ENCODE measurements at places on chromosomes 7 and 10.

- DNase-seq, result no peak
Measured at GRCh38 chr10:43857206-43857930, 208.7 kb upstream of the ZNF32 start.

- no peak for DNase-seq
Measured at GRCh38 chr10:3404381-3404780, 231.8 kb upstream of the PITRM1 start.

GRCh38 chr10:93999401-93999851, 5.7 kb downstream of the PLCE1 start:
- no peak for DNase-seq

- DNase-seq, result no peak
Measured at GRCh38 chr10:119191881-119192280, 13.3 kb upstream of the PRDX3 start.

DNA sequence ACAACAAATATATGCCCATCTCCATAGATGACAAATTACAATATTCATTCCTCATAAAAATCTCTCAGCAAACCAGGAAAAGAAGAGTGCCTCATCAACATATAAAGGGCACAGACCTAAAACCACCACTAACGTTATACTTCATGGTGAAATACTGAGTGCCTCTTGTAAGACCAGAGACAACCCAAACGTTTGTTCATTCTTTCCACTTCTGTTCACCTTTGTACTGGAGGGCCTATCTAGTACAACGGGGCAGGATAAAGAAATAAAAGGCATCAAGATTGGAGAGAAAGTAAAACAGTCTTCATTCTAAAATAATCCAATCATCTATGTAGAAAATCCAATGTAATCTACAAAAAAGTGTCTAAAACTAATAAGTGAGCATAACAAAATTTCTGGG, 79.1 kb downstream of the LARP4B start:
- no peak for DNase-seq

- DNase-seq, result no peak
Measured at GRCh38 chr7:64874114-64874513, 29.0 kb upstream of the ZNF273 start.

DNA sequence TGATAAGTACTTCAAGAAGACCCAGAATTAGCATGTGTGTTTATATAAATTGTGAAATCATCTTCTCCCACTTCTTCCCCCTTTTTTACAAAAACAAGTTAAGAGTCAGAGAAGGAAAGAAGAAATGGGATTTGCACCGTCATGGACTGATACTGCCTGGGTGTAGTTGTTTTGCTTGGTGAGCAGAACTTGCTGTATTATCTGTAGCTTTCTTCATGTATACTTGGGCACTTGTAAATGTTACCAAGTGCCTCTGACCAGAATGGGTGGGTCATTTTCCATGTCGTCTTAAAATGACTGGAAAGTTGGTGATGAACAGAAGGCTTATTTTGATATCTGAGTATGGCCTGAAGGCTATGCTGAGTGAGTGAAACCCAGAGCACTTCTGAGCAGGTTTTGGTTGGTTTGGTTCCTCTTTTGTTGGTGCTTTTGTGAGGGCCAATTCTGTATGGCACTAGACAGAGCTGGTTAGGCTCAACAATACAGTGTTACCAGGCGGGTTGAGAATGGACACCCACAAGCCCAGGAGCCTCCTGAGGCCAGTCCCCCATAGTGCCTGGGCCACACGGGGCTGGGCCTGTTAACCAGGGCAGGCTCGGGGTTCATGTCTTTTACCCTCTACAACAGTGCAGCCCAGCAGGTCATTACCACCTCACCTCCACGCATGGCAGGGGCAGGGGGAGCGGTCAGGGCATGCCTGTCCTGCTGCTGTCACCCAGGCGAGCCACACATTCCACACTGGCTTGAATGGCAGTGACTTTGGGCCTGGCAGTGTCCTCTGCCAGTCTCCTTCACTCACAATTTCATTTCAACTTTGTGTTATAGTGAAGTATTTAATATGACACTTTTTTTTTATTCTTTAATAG, 115.1 kb downstream of the CCNY start:
- DNase-seq, result no peak

DNA sequence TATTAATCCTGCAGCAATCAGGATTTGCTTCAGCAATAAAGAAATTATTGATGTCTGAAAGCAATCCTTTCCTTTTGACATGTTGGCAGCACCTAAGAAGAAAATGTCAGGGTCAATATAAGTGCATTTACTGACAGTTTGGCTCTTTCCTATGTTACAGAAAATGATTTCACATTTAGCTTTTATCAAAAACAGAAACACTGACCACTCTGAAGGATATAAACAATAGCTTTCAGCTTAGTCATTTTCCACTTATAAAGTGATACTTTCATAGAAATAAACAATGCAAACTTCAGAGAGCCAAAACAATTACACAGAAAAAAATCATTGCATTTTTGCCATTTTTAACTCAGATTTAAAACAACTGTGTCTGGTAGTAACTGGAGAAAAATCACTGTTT, 325.6 kb upstream of the KAT6B start:
- DNase-seq, result no peak

GRCh38 chr10:25157650-25158049, 17.2 kb upstream of the GPR158 start:
- no peak for DNase-seq

GRCh38 chr10:22712956-22713852, 1.2 kb downstream of the PIP4K2A start:
- peak; percentile 5 for DNase-seq

DNA sequence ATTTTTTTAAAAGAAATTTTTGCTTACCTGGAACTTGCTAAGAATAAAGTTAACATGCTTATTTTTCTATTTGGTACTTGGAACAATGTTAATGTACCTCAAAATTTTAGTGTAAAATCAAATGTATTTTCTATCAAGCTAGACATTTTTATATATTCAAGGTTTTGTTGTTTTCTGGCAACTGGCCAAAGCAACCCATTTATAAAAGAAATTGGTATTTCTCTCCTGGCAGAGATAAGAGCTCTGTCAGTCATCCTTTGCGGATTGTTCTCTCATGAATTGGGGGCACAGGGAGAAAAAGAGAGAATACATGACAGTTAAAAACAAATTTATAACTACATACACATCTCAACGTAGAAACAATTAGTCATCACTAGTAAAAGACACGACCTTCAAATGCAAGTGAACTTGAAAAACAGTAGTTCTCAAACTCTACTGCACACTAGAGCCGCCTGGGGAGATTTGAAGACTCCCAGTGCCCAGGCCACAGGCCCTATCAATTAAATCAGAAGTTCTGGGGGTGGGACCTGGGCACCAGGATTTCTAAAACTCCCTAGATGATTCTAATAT, 152.4 kb upstream of the LAMB4 start:
- DNase-seq, result no peak

GRCh38 chr10:20040012-20040411, 223.8 kb downstream of the PLXDC2 start:
- no peak for DNase-seq

DNA sequence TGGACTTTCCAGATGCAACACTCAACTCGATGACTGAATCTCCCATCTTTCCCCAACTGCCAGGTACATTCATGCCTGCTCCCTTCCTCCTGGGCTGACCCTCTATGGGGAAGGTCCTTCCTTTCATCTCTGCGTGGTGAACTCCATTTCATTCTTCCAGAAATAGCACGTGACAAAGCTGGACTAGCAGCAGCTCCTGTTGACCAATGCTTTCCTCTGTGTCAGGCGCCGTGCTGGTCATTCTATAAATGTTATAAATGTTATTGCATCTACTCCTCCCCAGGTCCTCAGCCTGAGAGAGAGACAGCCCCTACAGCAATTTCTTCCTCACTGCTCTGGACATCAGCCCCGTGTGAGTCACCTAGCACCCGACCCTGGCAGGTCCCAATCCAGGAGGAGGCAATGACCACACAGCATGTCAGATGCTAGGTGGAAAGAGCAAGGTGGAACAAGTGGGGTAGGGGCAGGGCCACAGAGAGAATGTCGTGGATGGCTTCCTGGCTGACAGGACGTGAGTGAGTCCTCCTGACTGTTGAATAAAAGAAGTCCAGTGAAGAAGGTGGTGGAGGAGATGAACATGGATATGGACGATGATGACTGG, 178.1 kb downstream of the ADAM12 start:
- DNase-seq, result no peak

GRCh38 chr10:133258066-133258817, 18.4 kb downstream of the ADAM8 start:
- peak; percentile 66 for DNase-seq

- no peak for DNase-seq
Measured at GRCh38 chr10:32409741-32410140, 36.2 kb upstream of the CCDC7 start.

GRCh38 chr7:116224492-116225098, 14.3 kb downstream of the TES start:
- DNase-seq, result no peak

GRCh38 chr7:98399462-98399861, 1.4 kb downstream of the BAIAP2L1 start:
- DNase-seq, result no peak

DNA sequence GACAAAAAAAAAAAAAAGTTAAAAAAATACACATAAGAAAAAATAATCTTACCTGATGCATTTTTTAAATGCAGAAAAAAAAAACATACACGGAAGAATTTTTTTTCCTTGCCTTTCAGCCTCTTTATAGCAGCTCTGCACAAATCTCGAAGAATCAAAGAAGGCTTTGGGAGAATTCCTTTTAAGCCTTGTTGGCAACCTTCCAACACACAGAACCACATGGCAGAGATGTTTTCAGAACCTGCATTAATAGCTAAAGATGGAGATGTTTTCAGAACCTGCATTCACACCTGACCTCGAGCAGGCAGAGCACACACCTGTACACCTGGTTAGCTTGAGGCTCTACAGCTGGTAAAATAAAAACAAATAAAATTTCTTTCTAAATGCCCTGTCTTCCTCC, 65.6 kb downstream of the DOCK4 start:
- DNase-seq, result peak; percentile 26

- DNase-seq, result no peak
Measured at GRCh38 chr10:43174969-43175368, 36.7 kb downstream of the CSGALNACT2 start.

GRCh38 chr7:84237533-84238173, 43.1 kb upstream of the SEMA3A start:
- no peak for DNase-seq

GRCh38 chr10:50552771-50553535, 70.8 kb downstream of the SGMS1 start:
- DNase-seq, result no peak

GRCh38 chr7:27111042-27111750, 8.7 kb upstream of the HOXA2 start:
- no peak for DNase-seq

GRCh38 chr7:100166970-100167911, 1.2 kb downstream of the GAL3ST4 start:
- DNase-seq, result no peak

DNA sequence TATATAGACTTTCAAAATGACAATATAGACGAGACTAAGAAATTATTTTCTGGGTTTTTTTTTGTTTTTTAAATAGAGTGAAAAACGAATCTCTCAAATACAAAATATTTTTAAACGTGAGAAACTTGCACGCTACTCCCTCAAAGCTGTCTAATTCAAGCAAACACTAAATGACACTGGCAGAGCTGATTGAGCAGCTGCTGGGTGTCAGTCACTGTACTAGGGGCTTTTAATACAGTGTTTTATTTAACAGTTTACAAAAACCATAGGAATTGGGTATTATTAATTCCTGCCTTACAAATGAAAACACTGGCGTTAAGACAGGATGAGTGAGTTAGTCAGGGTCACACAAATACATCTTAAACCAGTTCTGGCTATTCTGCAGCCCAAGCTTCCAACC, 1209.6 kb upstream of the C7orf33 start:
- DNase-seq, result no peak

DNA sequence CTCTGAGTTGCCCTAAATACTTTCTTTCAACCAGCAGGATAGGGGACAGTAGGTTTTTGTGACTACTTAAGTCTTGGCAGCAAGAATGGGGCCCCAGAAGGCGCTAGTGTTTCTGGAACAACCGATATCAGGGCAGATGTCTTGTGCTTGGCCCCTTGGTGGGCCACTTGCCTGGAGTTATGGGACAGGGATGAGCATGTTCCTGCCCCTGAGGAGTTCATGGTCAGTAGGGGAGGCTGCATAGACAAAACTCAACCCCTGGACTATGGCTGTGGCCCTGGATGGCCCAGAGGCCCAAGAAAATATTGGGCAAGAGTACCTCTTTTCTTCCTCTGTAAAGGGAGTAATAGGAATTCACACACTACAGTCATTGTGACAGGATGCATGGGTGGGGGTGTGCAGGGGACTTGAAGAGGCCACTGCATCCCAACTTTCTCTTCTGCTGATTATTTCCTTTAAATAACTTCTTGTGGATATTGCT, 57.7 kb upstream of the IGFBP3 start:
- DNase-seq, result no peak

- DNase-seq, result no peak
Measured at GRCh38 chr10:110569122-110569521, 1.6 kb downstream of the SMC3 start.

DNA sequence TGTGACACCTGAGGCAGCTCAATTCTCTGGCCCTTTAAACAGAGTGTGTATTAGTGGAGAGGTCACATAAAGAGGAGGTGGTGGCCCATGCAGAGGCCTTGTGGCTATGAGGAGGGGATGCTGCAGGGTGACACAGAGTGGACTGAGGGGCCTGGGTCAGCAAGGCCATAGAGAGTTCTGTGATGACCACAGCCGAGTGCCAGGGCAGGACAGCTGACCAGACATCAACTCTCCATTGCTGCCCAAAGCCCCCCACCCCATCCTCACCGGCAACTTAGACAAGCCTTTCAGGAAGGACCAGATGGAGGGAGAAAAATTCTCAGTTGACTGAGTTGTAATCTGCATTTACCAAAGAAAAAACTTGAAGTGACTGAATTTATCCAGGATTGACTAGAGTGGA, 378.1 kb downstream of the RPS24 start:
- DNase-seq, result no peak

DNA sequence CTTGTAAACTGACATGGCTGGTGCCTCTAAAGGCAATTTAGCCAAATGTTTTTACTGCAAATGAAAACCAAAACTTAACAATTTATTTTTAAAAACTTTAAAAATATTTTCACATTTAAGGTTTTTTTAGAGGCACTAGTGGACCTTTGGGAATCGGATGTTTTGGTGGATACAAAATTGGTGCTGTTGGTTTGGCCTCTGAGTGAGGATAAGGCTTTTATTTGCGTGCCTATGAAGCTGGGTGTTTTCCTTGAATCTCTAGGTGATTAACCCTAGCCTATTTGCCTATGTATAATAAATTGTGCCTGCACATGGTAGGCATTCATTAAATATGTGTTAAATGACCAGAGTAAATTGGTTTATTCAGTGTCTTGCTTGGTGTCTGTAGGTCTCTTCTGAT, 2.9 kb upstream of the SGCE start:
- peak; percentile 51 for DNase-seq

DNA sequence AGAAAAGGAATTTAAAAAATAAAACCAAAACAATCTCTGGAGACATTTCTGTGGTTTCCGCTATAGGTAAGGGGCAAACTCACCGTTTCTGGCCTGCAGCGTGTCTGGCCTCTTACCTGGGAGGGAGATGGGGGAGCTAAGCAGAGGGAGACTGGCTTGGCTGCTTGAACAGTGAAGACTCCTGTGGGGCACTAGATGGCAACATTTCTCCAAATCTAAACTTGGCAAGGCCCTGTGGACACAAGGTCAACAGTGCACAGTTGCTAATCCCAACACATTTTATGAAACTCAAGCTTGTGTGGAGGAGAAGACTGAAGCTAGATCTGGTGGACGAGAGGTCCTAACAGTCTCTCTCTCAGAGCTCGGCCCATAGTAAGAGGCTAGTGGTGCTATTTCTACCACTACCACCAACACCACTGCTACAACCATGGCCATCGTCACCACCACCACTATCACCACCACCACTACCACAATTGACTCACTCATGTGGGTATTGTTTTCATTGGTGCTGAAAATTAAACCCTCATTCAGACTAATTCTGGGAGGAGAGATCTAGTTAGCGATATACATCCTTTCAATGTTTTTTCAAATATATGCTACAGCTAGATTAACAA, 28.4 kb upstream of the CDHR3 start:
- peak; percentile 54 for DNase-seq

Data from NCI-H2171 treated with DMSO at 0.1 percent for 48 hours (cell line).